Activated CD4-positive, alpha-beta memory T cell treated with anti-CD3 and anti-CD28 coated beads for 36 hours (primary cell): ENCODE measurements at places on chromosomes 16 and 17. TPM values are rescaled to one million over a fixed set of nuclear protein-coding genes. Genes with fewer than 3 reads are reported as not detected.

PIEZO1 gene
- 221 TPM for total RNA-seq

ATMIN gene
- total RNA-seq = 19.3 TPM

SOST gene
- total RNA-seq = not detected

TP53I13 gene
- 54.2 TPM for total RNA-seq

HBA1 gene
- not detected for total RNA-seq

MAF gene
- total RNA-seq = 360 TPM

EIF3CL gene
- 53.2 TPM for total RNA-seq

RUNDC3A gene
- total RNA-seq = not detected

SBK1 gene
- 2.9 TPM for total RNA-seq

CA10 gene
- total RNA-seq = not detected

TRPV3 gene
- total RNA-seq = 0.77 TPM

TLCD1 gene
- 9.1 TPM for total RNA-seq

ZNF19 gene
- total RNA-seq = 2.4 TPM

SYNRG gene
- total RNA-seq = 45.2 TPM

TBC1D26 gene
- total RNA-seq = 0.22 TPM

KRT17 gene
- total RNA-seq = not detected

DCTPP1 gene
- 96.6 TPM for total RNA-seq

CRYM gene
- total RNA-seq = not detected

CDK12 gene
- total RNA-seq = 55.8 TPM

MYCBPAP gene
- total RNA-seq = 8.5 TPM

SLC22A31 gene
- total RNA-seq = 0.39 TPM

CSH1 gene
- not detected for total RNA-seq

FAM171A2 gene
- 0.21 TPM for total RNA-seq

HOXB6 gene
- 0.22 TPM for total RNA-seq

RAC3 gene
- total RNA-seq = 8.1 TPM

CCNF gene
- 53.5 TPM for total RNA-seq

BOLA2B gene
- total RNA-seq = 159 TPM

CASKIN1 gene
- total RNA-seq = 0.83 TPM
